ENCODE measurements at places on chromosomes 7 and 10. TPM values are rescaled to one million over a fixed set of nuclear protein-coding genes. Genes with fewer than 3 reads are reported as not detected.

SFTPA1 gene
- total RNA-seq, result not detected

TMEM213 gene
- 9.8 TPM for total RNA-seq

DNA sequence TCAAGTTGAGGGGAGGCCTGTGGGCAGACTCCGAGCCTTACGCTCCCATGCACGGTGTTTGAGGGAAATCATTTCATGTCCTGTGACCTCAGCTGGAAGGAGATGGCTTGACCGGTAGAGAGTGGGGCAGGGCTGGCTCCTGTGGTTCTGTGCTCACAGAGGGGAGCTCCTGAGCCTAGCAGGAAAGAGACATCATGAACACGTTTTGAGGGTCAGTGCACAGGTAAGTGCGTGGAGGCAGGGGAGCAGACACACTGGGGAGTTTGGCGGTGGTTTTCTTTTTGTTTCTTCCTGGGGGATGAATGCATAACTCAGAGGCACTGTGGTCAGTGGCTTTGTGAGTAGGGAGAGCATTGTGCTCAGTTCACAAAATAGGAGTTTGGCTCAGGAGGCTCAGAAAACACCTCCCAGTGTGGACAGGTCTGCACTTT is 22.5 kb downstream of the ADCY1 start:
- DNase-seq, result no peak

- no peak for DNase-seq
Measured at GRCh38 chr10:555281-555680, 134.2 kb downstream of the DIP2C start.

- DNase-seq, result peak; percentile 93
Measured at GRCh38 chr7:50812841-50813475, 30.3 kb upstream of the GRB10 start.

GRCh38 chr7:7772397-7772821 is 54.0 kb upstream of the RPA3 start:
- DNase-seq, result no peak

- DNase-seq, result peak; percentile 51
Measured at GRCh38 chr10:95841661-95842498, 65.9 kb upstream of the CC2D2B start.

GRCh38 chr10:86192691-86193090 is 173.9 kb downstream of the GRID1 start:
- no peak for DNase-seq

MBL2 gene
- not detected for total RNA-seq

GRCh38 chr10:74202356-74202755 is 51.3 kb downstream of the ADK start:
- no peak for DNase-seq

DNA sequence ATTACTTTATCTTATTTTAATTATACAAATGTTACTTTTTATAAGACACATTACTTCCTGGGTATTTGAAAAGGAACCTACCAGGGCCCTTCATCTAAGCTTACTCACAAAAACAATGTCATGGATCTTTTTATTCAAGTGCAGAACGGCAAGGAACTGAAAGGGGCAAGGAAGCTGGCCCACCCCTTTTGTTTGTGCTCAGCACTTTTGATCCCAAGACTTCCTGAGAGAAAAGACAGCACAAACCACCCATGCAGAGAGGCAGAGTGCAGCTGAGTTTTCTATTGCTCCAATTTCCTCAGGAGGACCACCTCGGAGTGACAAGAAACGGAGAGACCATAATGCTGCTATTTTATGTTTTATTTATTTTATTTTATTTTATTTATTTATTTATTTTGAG is 232.0 kb upstream of the NRP1 start:
- no peak for DNase-seq

DNA sequence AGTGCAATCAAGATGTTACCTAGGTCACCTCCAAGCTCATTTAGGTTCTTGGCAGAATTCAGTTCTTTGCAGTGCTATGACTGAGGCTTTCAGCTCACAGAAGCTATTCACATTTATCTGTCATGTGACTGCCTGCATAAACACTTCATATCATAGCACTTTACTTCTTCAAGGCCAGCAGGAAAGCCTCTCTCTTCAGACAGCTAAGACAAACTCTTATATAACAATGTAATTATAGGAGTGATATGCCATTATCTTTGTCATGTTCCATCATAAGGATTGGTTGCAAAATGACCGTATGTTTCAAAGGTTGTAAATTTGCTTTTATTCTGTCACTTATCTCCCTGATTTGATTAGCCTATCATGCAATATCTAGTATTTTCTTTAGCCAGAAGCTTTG is 78.8 kb upstream of the TMEM196 start:
- no peak for DNase-seq

DNA sequence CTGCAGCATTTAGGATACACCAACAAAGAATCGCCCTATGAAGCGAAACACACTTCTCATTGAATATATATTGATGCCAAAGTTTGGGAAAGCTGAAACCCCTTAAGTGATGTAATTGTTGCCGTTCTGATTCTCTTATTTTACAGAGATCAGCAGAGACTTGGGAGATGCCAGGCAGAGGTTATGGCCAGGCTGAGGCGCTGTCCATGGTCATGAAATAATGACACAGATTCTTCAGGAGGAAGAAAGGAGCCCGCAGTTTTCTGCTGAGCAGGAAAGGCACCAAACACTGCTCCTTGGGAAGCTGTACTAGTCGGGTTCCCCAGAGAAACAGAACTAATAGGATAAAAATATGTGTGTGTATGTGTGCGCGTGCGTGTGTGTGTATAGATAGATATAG is 566.0 kb downstream of the CALN1 start:
- no peak for DNase-seq

DNA sequence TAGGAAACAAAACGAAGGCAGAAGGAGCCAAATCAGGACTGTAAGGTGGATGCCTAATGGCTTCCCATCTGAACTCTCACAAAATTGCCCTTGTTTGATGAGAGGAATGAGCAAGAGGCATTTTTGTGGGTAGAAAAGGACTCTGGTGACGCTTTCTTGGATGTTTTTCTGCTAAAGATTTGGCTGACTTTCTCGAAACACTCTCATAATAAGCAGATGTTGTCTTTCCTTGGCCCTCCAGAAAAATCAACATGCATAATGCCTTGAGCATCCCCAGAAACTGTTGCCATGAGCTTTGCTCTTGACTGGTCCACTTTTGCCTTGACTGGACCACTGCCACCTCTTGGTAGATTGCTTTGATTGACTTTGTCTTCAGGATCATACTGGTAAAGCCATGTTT is 13.5 kb downstream of the PTPN12 start:
- DNase-seq, result no peak

- DNase-seq, result no peak
Measured at GRCh38 chr7:66355756-66356155, 150.6 kb downstream of the TPST1 start.

DNA sequence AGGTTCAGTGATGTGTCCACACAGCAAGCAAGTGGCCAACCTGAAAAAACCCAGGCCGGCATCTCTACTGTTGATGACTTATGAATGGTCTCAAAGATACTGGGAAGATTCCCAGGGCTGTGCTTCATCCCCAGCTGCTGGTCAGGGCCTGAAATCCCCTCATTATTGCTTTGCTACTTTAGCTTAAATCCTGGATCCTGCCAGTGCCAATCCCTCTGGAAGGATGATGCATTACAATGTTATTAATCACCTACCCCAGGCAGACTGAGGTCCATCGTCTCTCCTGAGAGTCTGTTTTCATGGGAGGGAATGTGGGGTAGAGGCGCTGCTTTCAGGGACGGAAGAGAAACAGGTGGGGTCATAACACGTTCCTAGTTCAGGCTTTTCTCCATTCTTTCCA is 371.6 kb downstream of the RPS24 start:
- no peak for DNase-seq

CISD1 gene
- total RNA-seq, result 69.0 TPM

DNA sequence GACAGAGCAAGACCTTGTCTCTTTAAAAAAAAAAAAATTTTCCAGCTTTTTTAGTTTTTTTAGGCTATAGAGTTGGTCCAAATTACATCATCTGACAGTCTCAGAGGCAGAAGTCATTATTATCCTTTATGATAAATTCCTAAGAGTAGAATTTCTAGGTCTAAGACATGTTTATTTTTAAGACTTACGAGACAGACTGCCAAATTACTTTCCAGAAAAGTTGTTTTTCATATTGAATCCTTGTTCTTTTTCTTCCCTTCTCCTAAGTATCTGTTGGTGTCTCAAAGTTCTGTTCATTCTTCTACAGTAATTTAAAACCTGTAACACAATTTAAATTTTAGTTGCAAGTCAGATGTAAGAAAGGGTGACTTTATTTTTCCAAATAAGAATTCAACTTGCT is 421.4 kb downstream of the GALNT17 start:
- DNase-seq, result no peak

PLA2G12B gene
- total RNA-seq, result not detected

GRCh38 chr7:2273866-2274265 is 31.8 kb downstream of the NUDT1 start:
- no peak for DNase-seq

PON3 gene
- 6.5 TPM for total RNA-seq

MYL10 gene
- not detected for total RNA-seq

GRCh38 chr10:66604195-66604594 is 321.6 kb upstream of the LRRTM3 start:
- DNase-seq, result no peak

GRCh38 chr10:128908499-128908898 is 558.5 kb upstream of the MGMT start:
- DNase-seq, result no peak

GRCh38 chr7:115505136-115505535 is 525.4 kb downstream of the TFEC start:
- DNase-seq, result no peak

- DNase-seq, result peak; percentile 30
Measured at GRCh38 chr10:3426190-3426845, 253.7 kb upstream of the PITRM1 start.

- DNase-seq, result no peak
Measured at GRCh38 chr10:102420181-102420713, 389 bp upstream of the FBXL15 start.

- DNase-seq, result no peak
Measured at GRCh38 chr10:19659920-19660655, 156.1 kb upstream of the PLXDC2 start.

GRCh38 chr7:3922175-3922635 is 621.2 kb downstream of the SDK1 start:
- peak; percentile 67 for DNase-seq

- DNase-seq, result no peak
Measured at GRCh38 chr7:103541026-103541425, 95.0 kb upstream of the SLC26A5 start.
